Parietal lobe (tissue), 2 donors: ENCODE measurements at places on chromosomes 4 and X. TPM values are rescaled to one million over a fixed set of nuclear protein-coding genes. Genes with fewer than 3 reads are reported as not detected.

Gene CAPN6
- total RNA-seq, result 0.31 TPM

Gene MAGEC1
- total RNA-seq, result not detected

Gene XPNPEP2
- total RNA-seq, result not detected

Gene GABRA4
- 54.1 TPM for total RNA-seq

Gene TDO2
- 0.63 TPM for total RNA-seq

Gene SLC10A6
- not detected for total RNA-seq

Gene P2RY4
- 0.63 TPM for total RNA-seq

Gene FRG2
- not detected for total RNA-seq

Gene ETDB
- total RNA-seq, result not detected

Gene GUCY1B1
- 36.9 TPM for total RNA-seq

Gene MAPK10
- total RNA-seq, result 377 TPM

Gene HSFX3
- total RNA-seq, result not detected
